ENCODE measurements at places on chromosomes 5 and 9.

DNA sequence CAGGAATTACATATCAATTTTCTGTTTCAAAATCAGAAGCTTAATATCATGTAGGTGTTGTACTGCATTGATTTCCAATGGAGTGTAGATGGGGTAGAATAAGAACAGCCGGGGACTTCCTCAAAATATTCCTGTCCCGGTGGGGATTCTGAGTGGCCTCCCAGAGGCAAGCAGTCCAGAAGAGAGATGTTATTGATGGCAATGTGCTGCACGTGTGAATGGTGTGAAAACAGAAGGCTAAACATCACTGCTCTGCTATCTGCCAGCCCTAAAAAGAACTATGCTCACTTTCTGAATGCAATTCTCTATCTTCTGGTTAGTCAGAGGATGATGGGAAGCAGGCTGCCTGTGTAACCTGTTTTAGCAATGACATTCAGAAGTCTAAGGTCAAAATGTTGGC, 91.0 kb upstream of the CKMT2 start:
- no peak for DNase-seq

DNA sequence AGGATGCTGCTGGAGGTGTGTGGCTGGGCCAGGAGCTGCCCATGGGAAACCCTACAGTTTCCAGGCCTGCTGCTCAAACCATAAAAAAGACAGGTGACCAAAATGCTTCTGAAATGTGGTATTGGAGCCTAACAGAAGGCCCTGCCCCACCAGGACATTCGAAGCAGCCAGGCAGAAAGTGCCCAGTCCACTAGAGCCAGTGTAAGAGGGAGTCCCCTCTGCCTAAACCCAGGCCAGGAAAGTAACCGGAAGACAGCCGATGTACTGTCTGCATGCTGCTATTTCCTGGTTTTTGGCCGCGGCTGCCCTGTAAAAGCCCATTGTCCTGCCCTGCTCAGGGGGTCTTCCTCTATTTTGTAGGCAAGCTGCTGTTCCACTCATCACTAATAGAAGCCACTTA, 150.7 kb upstream of the IRX2 start:
- no peak for DNase-seq

DNA sequence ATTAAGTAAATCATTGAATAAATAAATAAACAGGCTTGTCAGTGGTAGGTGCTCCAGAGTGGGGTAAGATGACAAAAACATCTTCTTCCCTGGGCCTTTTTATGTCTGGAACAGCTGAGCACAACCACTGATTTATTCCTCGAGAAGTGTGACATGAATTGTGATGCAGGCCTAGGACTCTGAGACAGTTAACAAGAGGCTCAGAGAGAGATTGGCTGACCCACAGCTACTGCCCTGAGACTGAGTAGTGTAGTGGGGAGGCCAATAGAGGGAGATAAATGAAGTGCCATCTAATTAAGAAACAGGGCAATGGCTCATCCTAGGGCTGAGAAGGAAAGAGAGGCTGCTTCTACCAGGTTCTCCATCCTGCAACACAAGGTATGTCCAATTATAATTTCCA, 369.3 kb upstream of the TRPC7 start:
- DNase-seq = no peak

GRCh38 chr9:134455934-134456755, 129.9 kb downstream of the RXRA start:
- DNase-seq = peak; percentile 91

DNA sequence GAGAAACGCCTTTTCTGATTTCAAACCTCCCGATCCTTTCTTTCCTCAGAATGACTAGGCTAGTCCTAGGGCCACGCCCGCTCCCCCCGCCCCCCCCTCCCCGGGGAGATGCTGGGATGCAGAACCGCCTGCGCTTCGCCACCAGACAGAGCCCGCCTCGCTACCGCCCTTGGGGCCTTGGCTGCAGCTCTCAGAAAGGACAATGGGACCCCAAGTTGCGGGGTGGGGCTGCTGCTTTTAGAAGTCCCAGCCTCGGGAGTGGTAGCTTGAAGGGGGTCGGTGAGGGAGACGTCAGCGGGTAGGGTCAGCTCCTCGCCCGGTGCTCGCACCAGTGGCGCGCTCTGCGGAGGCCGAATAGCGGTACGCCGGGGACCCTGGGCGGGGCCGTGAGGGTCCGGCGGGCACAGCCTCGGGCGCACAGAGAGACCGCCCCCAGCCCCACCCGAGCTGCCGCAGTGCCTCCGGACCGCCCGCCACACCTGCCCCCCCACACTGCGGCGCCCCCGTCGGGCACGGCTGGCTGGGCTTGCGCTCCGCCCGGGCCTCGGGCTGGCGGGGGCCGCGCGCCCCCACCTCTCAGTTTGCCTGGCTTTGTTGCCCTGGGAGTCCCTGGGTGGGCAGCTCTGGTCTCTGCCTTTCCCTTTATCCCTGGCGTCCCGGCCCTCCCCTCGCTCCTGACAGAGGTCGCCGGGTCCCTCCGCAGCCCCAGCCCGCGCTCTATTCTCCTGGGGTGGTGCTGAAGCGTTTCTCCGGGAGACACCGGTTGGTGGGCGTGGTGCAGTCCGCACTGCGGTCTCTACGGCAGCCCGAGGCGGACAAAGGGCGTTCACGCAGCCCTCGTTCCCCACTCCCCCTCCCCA, 1.2 kb downstream of the MAP1B start:
- DNase-seq = peak; percentile 75

DNA sequence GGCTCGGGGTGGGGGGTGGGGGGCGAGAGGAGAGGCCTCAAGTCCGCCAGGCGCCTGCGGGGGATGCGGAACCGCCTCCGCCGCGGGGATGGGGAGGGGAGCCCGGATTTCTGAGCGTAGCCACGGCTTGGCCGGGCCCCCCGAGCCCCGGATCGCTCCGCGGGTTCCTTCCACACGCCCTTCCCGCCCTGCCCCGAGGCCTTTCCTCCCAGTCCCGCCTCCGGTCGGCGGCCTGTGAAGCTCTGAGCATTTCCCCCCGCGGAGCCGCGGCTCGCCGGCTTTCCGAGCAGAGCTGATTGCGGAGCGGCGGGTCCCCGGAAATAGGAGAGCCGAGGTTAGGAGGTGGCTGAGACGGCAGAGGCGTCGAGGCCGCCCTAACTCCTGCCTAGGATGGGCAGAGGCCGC, 6.1 kb downstream of the IRX4 start:
- DNase-seq = no peak

- DNase-seq = no peak
Observed at GRCh38 chr9:89359751-89360261, 41.5 kb downstream of the SECISBP2 start.

DNA sequence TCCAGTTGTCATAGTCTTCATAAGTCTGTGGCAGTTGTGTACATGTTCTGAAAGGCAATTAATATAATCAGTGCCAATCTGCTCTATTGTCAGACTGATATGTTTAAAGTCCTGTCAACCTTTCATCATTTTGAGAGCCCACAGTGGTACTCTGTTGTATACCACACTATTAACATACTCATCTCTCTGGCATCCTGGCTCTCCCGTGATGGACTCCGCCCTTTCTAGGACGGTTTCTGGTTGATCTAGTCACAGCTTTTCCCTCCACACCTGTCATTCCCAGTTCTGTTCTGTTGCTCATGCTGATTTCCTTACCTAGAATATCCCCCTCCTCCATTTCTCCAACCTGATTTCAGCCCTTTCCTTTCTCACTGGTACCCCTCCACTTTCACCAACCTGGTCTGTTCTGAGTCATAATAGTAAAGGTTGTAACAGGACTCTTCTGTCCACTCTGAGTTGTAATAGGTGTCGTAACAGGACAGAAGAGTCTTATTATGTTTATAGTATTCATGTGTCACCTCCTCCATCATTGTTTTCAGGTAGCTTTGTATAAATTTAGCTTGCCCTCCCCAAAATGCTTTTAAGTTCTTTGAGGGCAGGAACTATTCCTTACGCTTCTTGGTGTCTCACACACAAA, 4.1 kb downstream of the PTCD2 start:
- no peak for DNase-seq

- peak; percentile 76 for DNase-seq
Observed at GRCh38 chr5:134905246-134905996, 490 bp downstream of the PCBD2 start.

GRCh38 chr9:4550777-4551484, 60.7 kb downstream of the SLC1A1 start:
- DNase-seq = no peak

GRCh38 chr9:127077644-127077946, 44.8 kb downstream of the ANGPTL2 start:
- no peak for DNase-seq
